ENCODE measurements at places on chromosomes 1 and 21.
A peak's percentile ranks its signal among the peaks of the same experiment; 100 is the strongest.

- no peak for DNase-seq
Observed at GRCh38 chr21:45698493-45699184, 55.1 kb downstream of the PCBP3 start.

DNA sequence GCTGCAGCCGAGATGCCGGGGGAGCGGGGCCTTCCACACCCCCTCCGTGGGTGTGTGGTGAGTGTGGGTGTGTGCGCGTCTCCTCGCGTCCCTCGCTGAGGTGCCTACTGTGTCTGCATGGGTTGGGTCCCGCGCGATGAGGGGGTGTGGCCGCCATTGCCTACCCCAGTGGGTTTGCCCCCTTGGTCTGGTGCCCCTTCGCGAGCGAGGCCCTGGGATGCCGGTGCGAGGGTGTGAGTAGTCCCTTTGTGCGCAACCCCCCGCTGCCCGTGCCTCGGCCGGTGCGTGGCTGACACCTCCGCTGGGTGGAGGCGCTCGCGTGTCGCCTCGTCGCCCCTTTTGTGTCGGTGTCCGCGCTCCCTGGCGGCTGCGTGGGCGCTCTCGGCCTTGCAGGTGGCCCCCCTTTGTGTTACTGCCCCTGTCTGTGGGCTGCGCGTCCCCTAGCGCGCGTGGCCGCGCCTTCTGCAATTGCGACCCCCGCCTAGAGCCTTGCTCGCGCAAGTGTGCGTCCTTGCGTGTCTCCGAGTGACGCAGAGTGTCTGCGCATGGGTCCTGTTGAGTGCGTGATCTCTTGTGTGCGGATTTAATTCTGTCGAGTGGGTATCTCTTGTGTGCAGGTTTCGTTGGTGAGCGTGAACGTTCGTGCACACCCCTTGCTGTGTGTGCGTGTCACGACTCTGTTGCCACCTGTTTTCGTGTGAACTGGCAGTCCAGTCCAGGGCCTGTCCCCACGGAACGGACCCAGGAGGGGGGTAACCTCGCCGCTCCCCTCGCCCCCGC is 553 bp downstream of the TTC3 start:
- DNase-seq, result peak; percentile 53

GRCh38 chr1:21292503-21292983 is 2.3 kb upstream of the ECE1 start:
- DNase-seq, result no peak

- DNase-seq, result peak; percentile 46
Observed at GRCh38 chr1:43978551-43979260, at the start of gene B4GALT2. Gene B4GALT2, plus strand, starts transcription at chr1:43979210. Its CDS starts 1,951 bp downstream, at chr1:43981161.

GRCh38 chr1:212219679-212220463 is 65.3 kb upstream of the PPP2R5A start:
- DNase-seq, result no peak

DNA sequence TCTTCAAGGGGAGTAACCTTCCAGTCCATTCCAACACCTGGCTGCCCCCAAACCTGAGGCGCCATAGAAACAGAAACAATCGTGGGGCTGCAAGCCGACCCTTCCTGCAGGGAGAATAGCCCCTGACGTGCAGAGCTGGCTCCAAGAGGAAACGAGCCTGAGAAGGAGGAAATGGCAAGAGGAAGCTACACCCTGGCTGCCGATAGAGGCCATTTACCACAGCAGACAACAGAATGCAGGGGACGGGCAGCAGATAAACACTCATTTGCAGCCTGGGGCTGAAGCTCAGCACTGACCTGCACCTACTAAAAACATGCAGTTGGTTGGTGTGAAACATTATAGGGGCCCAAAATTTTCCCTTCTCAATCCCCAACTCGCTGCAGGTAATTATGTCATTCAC is 8.7 kb upstream of the TDRD10 start:
- no peak for DNase-seq

GRCh38 chr1:153538315-153538821 is 2.4 kb downstream of the S100A5 start:
- DNase-seq, result no peak

DNA sequence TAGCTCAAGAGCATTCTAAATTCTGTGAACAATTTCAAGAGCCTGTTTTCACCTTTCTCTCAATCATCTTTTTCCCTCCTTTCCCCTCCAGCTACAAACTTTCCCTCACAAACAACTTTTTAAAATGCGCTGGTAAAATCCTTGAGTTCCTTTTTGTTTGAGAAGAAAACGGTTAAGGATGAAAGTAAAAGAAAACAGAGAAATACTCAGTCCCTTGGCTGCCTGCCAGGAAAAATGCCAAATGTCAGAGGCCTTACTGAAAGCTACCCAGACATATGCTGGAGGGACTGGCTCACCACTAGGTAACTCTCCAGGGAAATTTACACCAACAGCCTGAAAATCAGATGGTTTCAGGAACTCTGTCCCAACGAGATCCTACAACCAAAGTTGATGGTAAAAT is 11.0 kb upstream of the SERBP1 start:
- DNase-seq, result peak; percentile 21

- DNase-seq, result no peak
Observed at GRCh38 chr1:195434566-195435203, 1173.6 kb downstream of the KCNT2 start.

GRCh38 chr1:81472387-81472786 is 328.3 kb upstream of the ADGRL2 start:
- no peak for DNase-seq

DNA sequence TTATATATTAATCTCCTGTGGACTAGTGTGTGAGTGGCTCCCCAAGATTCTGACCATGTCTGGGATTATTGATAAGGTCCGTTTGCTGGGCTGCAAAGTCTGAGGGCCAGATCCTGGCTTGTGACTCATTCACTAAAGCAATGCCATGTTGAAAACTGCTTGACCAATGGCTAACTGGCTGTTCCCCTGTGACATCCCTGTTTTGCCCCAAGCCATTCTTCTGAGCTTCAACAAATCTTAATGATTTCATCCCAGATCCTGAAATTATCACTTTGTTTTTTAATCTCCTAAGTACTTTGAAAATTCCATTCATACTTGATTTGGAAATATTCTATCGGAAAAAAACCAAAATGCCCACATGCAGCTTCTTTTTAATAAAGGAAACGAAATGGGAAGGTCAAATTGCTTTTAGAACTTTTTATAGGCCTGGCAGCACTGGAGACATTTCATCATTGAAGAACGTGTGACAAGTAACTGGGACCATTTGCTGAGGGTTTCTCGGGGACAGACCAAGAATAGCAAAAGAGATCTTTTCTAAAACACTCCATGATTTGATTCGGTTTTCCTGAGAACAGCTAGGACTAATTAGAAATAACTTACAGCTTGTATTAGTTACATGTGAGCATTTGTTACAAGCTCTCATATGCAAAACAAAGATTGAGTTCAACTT is 121.3 kb downstream of the TGFB2 start:
- no peak for DNase-seq

- DNase-seq, result no peak
Observed at GRCh38 chr1:27527223-27527889, 37.4 kb upstream of the WASF2 start.

- DNase-seq, result no peak
Observed at GRCh38 chr21:34673006-34673405, 4.2 kb downstream of the CLIC6 start.

GRCh38 chr1:216005916-216006315 is 417.3 kb downstream of the USH2A start:
- DNase-seq, result no peak

DNA sequence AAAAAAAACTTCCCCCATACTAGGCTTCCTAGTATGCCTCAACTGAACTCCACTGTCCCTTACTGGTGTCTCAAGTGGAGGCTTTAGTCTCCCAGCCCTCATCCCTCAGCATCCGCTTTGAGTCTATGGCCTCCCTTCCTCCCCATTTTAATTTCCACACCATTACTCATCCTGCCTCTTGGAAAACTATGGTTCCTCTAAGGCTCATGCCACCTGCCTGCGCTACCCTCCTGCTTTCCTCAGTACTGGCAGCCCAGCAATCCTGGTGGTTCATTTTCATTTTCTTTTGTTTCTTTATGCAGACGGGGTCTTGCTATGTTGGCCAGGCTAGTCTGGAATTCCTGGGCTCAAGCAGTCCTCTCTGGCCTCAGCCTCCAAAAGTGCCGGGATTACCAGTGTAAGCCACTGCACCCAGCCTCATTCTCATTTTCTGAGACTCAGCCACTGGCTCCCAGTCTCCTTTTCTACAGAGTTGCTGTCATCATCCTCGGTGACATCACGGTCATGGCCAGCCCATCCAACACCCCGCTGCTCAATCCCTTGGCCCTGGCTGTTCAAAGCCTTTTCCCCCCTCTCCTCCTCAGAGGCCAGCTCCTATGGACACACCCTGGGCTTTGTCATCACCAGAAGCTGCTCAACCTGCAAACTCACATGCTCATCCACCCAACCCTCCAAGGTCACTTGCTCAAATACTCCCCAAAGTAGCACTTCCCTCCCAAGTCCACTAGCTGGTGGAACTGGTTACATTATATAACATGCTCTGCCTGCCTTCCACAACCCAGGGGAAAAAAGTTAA is 2.3 kb upstream of the PMVK start:
- no peak for DNase-seq

- DNase-seq, result peak; percentile 36
Observed at GRCh38 chr1:59971464-59971911, 44.9 kb upstream of the CYP2J2 start.

GRCh38 chr1:70038025-70038424 is 167.4 kb downstream of the LRRC40 start:
- no peak for DNase-seq

DNA sequence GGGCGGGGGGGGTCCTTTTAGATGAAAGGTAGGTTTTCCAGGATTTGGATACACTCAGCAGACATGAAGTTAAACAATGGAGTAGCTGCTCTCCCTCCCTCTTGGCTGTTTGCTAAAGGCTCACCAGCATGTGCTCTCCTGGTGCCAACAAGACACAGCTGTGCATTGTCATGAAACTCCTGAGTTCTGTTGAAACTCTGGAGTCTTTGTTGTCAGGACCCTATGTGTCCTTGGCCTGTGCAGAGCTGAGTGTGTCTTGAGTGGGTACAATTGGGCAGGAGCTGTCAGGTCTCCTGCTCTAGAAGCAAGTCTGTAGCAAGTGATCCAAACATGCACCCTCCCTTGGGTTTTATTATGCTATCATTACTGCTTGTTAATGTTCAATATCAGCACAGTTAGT is 12.7 kb downstream of the TBX19 start:
- DNase-seq, result no peak

DNA sequence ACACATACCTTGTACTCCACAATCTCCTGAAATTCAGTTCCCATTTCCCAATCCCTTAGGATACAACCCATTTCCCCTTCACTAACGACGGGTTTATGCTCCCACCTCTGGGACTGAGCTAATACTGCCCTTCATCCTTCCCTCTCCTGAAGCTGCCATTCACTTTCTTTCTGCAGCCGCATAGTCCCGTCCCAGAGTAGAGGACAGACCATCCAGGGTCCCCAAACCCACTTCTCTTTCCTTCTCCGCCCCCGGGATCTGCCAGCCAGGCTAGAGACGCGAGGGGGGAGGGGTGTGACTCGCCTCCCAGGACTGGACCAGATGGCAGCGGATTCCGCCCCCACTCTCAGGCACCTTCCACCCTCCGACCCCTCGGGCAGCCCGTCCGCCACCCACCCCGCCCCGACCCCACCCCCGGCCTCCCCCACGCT is 679 bp downstream of the ABL2 start:
- peak; percentile 30 for DNase-seq

DNA sequence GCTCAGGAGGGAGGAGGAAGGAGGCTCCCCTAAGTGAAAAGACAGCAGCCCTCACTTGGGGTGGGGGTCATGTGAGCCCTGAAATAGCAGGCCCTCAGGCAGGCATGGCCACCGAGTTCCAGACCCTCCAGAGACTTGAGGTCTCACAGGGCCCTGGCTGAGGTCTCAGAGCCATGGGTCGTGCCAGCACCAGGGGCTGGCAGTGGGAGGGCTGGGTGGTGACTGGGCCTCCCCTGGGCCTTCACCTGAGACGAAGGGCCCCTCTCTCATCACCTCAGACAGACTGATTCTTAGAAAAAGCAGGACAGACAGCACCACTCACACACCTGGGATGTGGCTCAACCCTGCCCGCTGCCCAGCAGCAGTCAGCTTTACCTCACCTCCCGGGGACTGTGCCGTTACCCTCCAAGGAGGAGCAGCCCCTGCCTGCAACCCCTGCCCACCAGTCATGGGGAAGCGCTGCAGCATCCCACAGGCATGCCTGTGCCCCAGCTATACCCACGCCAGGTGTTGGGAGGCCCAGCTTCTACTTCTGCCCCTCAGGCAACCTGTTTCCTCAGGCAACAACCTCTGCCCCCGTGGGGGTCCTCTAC is 42.6 kb upstream of the LRP8 start:
- DNase-seq, result no peak

GRCh38 chr1:28437264-28437923 is 67.9 kb downstream of the PHACTR4 start:
- DNase-seq, result no peak

DNA sequence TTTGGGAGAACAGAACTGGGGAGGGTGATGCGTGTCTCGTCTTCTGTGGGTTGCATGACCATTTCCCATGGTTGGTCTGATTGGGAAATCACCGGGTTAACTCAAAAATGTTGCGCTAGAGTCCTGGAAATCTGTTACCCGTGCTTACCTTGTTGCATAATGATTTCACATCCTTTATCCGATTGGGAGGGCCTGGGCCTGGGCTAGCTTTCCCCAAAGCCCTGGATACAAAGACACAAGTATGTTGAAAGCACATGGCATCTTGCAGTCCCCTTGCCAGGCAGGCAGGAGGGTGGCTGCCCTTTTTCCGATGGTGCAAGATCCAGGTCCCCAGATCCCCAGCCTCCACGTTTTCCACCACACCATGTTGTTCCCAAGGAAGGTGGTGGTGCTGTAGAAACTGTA is 582 bp downstream of the TRPM2 start:
- DNase-seq, result no peak

- no peak for DNase-seq
Observed at GRCh38 chr1:228795596-228795995, 60.3 kb downstream of the RHOU start.

GRCh38 chr1:108140177-108140576 is 60.0 kb downstream of the SLC25A24 start:
- DNase-seq, result no peak

DNA sequence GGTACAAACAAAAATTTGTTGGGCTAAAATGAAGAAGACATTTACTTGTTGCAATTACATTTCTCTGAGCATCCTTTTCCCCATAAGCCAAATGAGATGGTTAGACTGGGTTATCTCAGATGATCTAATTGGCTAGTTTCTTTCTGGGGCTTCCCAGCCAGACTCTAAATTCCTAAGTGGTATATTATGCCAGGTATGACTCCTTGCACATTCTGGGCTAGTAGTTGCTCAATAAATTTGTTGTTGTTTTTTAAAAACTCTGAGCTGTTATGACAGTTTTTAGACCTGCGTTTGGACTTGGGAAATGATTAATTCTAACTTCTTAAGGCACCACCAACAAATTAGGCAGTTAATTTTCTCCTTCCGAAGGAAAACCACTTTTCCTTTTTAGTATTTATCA is 66.1 kb downstream of the UCK2 start:
- no peak for DNase-seq

GRCh38 chr21:14673649-14674048 is 127.5 kb upstream of the SAMSN1 start:
- no peak for DNase-seq
